Lower lobe of right lung (tissue), 2 donors: ENCODE measurements at places on chromosomes 11 and 22. TPM values are rescaled to one million over a fixed set of nuclear protein-coding genes. Genes with fewer than 3 reads are reported as not detected.

DNA sequence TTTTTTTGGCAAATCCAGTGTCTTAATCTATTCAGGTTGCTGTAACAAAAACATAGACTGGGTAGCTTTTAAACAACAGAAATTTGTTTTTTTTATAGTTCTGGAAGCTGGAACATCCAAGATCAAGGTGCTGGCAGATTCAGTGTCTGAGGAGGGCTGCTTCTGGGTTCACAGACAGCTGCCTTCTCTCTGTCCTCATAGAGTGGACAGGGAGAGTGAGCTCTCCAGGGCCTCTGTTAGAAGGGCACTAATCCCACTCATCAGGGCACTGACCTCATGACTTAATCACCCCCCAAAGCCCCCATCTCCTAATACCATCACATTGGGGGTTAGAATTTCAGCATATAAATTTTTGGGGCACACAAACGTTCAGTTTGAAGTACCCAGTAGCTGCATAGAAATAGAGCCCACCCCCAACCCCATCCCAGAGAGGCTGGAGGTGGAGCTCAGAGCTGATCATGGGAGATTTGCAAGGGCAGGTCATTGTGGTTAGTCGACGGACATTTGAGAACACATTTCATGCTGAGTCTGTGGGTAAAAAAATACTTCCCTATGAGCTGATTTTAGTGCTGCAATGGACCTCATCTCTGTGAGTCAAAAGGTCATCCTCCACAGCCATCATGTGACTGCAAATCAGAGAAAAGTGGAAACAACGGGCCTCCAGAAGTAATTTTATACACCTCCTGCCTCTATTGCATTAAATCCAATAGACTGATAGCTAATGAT, 203.1 kb upstream of the CADM1 start:
- DNase-seq, result no peak

DNA sequence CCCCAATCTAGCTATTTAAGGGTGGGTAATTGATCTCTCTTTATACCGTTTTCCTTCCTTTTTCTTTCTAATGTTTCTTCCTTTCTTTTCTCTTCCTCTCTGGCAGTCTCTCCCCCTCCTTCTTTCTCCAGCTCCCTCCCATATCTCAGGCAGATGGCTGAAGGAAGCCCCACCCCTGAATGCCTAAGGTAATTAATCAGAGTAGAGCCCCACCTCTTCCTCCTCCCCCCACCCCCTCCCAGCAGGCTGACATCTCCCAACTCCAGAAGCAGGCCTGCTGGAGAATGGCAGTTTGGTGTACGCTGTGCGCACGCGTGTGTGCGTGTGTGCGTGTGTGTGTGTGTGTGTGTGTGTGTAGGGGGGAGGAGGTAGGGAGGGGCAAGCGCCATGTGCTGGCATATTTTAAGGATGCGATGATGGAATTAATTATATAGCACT, 122.6 kb downstream of the APOL5 start:
- DNase-seq, result peak; percentile 84

OR52N4 gene
- total RNA-seq, result not detected

SLC22A25 gene
- not detected for total RNA-seq

DNA sequence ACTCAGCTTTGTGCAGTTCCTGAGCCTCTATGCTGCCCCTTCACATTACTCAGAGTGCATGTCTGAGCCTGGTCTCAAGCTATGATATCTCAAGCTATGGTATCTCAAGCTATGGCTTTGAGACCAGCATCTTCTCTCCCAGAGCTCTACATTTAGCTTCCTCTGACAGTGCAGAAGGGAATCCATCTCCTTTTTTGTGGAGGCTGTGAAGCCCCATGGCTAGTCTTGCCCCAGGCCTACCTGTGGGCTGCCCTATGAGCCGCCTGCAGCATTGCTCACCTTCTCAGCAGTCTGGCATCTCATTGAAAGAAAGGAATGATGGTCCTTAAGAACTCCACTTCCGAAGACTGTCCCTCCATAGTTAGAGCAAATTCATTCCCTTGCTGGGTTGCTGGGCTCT, 12.6 kb downstream of the PGAP2 start:
- DNase-seq, result no peak
